ENCODE measurements at places on chromosomes 1 and 21.

DNA sequence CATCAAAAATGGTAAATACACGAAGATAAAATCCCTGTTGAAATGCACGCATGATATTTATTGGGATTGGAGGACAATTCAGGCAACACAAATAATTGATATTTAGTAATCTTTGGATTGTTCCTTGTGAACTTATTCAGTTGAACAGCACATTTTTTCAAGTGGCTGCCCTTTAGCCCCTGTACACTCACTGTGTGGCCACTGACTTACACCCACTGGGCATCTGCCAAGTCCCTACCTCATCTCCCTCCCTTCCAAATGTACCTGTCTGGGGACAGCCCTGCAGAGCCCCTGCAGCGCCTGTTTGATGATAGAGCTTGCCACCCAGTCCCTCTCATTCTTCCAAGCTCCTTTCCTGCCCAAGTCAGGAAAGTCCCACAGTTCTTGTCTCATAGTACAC, 154.3 kb downstream of the GLUL start:
- DNase-seq, result no peak

- DNase-seq, result no peak
Measured at GRCh38 chr1:205330150-205330549, 8.6 kb upstream of the NUAK2 start.

- DNase-seq, result no peak
Measured at GRCh38 chr1:53544728-53545515, 85.7 kb downstream of the DMRTB1 start.

DNA sequence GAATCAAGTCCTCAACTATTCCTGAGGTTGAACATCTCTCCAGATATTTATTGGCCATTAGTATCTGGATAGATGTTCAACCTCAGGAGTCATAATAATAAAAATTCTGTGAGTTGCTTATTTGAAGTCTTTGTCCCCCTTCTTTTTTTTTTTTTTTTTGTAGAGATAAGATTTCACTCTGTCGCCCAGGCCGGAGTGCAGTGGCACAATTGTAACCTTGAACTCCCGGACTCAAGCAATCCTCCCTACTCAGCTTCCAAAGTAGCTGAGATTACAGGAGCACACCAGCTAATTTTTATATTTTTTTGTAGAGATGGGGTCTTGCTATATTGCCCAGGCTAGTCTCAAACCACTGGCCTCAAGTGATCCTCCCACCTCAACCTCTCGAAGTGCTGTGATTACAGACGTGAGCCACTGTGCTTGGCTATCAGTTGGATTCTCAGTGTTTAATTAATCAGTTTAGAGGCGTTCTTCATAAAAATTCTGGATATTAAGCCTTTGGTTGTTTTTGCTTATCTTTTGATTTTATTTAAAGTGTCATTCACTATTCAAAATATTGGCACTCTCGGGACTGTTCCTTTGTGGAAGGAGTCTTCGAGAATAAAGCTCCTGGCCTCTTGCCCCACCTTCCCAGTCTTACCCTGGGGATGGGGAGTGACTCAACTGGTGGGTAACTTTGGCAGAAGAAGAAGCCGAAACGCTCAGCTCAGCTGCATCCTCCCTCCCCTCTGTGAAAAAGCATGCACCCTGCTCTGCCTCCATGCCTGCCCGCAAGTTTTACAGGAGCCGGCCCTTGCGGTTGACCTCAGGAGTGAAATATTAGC, 11.2 kb upstream of the HYI start:
- DNase-seq, result no peak

DNA sequence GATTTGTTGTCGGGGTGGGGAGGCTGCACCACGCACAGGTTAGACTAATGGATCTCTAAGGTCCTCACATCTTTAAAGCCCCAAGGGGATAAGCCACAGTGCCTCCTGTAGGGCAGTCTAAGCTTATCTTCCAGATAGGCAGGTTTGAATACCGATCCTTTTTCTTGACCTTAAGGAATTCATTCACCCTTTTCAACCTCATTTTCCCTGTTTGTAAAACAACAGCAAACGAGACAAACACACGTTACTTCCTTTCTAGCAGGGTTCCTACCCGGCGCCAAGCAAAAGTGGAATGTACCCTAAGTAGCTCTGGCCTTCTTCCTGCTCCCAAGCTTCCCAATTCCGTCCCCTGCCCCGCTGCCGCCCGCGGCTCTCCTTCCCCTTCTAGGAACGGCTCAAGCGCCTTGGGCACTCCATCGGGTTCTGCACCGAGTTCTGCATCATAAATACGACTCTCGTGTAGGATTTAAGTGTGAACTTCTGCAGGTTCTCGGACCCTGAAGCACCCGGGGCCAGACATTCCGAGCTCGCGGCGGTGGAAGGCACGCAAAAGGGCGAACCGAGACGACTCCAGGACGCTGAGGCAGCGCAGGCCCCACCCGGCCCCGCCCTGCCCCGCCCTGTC, 548 bp upstream of the CDC20 start:
- no peak for DNase-seq

GRCh38 chr1:31920956-31921355, 17.2 kb downstream of the PTP4A2 start:
- DNase-seq, result no peak

DNA sequence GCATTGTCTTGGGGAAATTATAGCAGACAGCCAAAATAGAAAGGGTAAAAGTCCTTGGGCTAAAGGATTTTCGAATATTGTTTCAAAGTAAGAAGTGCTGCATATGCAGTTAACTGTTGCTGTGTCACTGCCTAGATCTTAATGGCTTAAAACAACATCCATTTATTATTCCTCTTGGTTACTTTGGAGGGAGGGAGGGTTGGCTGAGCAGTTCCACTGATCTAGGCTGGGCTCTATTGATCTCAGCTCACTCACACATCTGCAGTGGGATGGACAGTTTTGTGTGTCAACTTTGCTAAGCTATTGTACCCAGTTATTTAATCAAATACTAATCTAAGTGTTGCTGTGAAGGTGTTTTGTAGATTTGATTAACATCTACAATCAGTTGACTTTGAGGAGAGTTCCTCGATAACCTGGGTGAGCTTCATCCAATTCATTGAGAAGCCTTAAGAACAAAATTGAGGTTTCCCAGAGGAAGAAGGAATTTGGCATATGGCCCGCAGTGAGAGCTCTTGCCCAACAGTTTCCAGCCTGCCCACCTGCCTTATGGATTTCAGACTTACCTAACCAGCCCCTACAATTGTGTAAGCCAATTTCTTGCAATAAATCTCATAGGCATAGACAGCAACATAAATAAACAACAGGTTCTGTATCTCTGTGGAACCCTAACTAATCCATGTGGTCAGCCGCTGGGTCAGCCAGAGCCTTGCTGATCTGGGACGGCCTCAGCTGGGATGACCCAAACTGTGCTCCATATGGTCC, 187.3 kb downstream of the AK5 start:
- no peak for DNase-seq

DNA sequence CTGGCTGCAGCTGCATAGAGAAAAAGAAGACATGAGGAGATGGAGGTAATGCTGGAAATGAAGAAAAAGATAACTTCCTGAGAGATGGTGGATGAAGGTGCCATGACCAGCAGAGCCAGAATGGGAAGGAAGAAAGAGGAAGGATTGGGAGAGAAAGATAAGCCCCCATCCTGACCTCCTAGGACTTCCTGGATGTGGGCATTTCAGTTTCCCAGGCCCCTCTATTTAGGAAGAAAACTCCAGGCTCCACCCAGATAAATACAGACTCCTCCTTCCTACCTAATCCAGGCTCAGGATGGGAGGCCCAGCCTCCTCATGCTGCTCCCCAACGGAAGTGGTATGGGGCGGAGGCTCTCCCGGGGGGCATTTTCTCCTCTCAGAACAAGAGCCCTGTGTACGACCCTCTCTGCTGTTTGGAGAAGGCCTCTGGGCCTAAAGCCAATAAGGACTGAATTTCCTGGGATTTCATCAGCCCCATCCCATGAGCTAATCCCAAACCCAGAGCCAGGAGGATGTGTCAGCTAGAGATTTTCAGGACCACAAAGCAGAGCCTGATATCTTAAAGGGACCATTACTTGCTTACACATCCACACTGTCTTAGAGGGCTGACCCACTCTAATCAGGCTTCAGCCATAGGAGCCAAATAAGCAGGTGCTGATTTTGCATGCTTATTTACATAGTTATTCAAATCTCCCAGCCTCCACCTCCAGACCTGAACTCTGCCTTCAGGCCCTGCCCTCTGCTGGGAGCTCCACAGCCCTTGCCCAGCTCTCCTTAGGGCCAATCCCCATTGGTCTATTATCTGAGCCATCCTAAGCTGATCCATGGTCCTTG, 5.1 kb upstream of the ARHGEF2 start:
- no peak for DNase-seq

DNA sequence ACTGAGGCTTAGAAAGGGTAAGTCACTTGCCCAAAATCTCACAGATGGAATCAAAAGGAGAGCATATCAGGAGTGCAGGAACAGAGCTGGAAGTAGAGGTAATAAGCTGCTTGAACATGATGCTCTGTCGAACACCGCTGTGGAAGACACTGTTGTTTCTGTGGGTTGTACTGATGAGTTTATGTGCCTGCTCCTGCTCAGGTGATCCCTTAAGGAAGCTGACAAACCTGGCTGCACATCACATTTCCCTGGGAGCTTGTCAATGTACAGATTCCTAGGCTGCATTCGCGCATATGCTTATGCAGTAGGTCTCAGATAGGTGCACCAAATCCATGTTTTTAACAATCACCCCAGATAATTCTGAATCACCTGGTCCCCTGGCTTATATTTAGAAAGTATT, 79.7 kb downstream of the ZNF326 start:
- DNase-seq, result no peak

- DNase-seq, result no peak
Measured at GRCh38 chr21:32710069-32710784, 17.6 kb downstream of the SYNJ1 start.

DNA sequence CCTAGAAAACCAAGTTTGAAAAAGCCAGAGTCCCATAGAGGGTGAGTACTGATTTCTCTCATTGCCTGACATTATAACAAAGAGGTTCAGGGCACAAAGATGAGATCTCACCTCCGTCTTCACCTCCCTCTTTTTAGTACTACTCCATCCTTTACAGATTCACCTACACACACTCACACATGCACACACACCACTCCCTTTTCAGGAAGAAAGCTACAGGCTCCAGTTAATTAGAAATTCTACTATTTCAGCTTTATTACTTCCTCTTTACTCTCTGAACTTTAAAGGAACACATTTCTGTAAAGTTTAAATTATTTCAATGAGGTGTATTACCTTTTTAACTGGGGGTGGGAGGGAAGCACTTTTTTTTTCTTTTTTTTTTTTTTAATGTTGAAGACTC, 59.6 kb upstream of the PRDX6 start:
- no peak for DNase-seq

- no peak for DNase-seq
Measured at GRCh38 chr1:38308780-38309179, 262.2 kb upstream of the POU3F1 start.

- DNase-seq, result no peak
Measured at GRCh38 chr21:44329971-44330681, 9.1 kb downstream of the CFAP410 start.

GRCh38 chr21:26072666-26073615, 97.6 kb downstream of the APP start:
- no peak for DNase-seq

DNA sequence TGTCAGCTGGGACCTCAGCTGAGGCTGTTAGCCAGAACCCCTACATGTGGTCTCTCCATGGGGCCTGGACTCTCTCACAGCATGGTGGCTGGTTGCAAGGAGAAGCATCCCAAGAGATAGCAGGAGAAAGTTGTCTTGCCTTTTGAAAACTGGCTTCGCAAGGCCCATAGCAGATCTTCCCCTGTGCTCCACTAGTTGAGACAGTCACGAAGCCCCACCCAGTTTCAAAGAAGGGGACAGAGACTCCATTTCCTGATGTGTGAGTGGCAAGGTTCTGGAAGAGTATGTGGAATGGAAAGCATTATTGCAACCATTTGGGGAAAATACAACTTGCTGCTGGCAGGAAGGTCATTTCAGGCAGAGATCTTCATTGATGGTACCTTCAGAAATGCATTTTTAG, 7.5 kb upstream of the CSRP1 start:
- DNase-seq, result no peak

GRCh38 chr1:182120411-182121258, 59.1 kb upstream of the ZNF648 start:
- no peak for DNase-seq

DNA sequence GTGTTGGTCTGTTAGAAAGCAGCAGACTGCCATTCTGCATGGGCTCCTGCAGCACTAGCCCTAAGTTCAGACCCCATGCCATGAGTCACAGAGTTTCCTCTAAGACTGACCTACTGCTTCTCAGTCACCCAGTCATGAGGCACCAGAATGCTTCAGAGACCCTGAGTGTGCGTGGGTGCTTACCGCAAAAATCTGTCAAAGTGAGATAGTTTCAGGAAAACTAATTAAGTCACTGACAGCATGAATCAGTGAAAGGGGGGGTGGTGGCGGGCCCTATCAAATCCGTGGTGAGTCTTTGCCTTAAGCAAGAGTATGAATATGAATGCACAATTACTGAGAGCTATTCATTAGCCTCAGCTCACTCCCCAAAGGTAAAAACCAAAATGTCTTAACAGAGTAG, 98.1 kb downstream of the KCTD3 start:
- DNase-seq, result no peak

GRCh38 chr1:232988572-232989040, 38.2 kb downstream of the NTPCR start:
- DNase-seq, result no peak

DNA sequence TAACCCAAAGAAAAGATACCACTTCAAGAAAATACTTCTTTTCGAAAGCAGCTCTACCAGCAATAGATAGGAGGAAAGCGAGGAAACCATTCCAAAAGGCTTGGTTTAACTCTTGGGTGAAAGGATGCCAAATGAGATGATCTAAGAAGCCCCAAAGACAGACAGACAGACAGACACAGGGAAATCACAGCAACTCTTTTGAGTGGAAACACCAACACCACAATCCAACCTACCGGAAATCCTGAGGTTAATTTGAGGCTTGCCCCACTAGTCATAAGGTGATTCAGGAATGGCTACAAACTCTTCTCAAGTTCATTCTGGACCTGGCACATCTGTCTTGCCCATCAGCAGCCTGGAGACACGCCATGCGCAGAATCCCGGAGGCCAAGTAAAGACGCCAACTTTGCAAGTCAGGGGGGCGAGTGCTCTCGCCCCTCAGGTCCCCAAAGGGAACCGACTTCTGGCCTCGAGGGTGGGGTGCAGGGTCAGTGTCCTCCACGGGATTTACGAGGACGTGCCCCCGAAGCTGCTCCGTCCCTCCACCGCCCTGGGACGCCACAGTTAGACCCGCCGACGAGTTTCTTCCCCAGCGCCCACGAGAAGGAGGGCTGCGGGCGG, 778 bp downstream of the EVI5 start:
- peak; percentile 61 for DNase-seq

GRCh38 chr1:58062635-58063034, 483.9 kb downstream of the OMA1 start:
- no peak for DNase-seq

DNA sequence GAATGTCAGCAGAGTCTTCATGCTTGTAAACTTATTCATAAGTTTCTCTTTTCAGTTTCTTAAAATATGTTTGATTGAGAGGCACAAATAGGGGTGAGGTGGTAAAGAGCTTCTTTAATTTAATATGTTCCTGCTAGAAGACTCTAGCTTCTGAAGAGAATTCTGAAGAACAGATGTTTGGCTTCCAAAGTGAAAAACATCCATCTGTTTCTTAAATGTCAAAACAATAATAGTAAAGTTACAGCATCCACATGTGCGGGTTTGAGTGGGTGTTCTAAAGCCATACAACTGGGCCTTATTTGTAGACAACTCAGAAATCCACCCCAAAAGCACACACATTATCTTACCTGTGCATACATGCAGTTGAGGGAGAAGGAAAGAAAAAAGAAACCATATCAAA, 144.0 kb upstream of the ADGRL4 start:
- DNase-seq, result no peak

Measured in stimulated activated naive CD8-positive, alpha-beta T cell treated with anti-CD3 and anti-CD28 coated beads, Interleukin-15, amount 100 ng/mL, for 72 hours (primary cell).